ENCODE measurements at places on chromosomes 2 and 18.
A peak's percentile ranks its signal among the peaks of the same experiment; 100 is the strongest.

DNA sequence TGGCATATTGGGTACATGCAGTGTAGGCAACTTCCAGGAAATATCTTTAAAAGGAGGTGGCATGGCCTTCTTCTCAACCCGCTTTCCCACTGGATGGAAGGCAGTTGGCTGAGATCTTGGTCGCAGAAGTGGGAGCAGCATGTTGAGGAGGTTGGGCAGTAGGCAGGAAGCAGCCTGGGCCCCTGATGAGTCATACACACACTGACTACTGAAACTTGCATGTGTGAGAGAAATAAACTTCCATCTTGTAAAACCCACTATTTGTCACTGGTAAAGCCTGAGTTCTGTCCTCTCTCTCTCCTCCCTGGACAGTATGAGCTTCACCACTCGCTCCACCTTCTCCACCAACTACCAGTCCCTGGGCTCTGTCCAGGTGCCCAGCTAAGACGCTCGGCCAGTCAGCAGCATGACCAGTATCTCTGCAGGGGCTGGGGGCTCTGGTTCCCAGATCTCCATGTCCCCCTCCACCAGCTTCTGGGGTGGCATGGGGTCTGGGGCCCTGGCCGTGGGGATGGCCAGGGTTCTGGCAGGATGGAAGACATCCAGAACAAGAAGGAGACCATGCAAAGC is 233.8 kb upstream of the SPRED2 start:
- no peak for DNase-seq

GRCh38 chr2:106336737-106337136 is 131.5 kb downstream of the RGPD3 start:
- DNase-seq = no peak

DNA sequence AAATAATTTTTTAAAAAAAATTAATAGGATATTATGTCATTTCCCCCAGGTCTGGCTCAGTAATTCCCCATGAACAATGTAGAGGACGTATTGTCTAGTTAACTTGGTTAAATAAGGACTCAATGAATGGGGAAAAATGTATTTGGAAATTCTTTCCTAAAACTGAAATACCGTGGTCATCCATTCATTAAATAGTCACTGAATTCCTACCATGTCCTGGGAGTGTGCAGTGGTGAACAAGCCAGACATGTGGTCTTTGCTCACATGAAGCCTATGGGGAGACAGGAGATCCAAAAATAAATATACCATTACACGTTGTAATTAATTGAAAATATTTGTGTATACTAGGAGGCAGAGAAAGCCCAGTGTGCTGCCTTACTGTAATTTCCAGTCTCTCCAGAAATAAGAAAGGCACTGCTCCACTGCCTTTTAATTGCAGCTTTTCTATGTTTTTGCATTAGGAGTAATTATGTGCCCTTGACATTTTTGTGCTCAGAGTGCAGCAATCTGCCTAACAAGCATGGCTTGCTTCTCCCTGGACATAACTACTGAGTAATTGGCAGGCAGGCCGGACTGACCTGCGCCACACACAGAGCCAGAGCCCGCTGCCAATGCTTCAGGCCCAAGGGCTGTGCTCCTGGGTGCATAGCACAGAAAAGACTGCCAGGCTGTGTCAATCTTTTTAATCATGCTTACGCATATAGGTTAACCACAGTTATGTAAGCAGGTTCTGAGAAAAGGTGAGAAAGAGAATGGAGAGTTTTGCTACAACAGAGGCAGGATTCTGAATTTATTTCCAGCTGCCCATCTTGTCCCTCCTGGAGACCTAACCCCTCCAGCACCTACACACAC is 22.2 kb upstream of the TTC39C start:
- peak; percentile 40 for DNase-seq

DNA sequence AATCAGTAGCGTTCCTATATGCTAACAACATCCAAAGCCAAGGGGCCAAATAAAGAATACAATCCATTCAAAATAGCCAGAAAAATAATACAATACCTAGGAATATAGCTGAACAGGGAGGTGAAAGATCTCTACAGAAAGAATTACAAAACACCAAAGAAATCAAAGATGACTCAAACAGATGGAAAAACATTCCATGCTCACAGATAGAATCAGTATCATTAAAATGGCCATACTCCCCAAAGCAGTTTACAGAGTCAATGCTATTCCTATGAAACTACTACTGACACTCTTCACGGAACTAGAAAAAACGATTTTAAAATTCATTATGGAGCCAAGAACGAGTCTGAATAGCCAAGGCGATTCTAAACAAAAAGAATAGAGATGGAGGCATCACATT is 57.4 kb downstream of the CCBE1 start:
- DNase-seq = no peak

GRCh38 chr2:37642907-37643729 is 28.3 kb downstream of the CDC42EP3 start:
- DNase-seq = no peak

GRCh38 chr2:119126650-119127049 is 31.9 kb downstream of the C1QL2 start:
- no peak for DNase-seq
